ENCODE measurements at places on chromosomes 7 and 10.

DNA sequence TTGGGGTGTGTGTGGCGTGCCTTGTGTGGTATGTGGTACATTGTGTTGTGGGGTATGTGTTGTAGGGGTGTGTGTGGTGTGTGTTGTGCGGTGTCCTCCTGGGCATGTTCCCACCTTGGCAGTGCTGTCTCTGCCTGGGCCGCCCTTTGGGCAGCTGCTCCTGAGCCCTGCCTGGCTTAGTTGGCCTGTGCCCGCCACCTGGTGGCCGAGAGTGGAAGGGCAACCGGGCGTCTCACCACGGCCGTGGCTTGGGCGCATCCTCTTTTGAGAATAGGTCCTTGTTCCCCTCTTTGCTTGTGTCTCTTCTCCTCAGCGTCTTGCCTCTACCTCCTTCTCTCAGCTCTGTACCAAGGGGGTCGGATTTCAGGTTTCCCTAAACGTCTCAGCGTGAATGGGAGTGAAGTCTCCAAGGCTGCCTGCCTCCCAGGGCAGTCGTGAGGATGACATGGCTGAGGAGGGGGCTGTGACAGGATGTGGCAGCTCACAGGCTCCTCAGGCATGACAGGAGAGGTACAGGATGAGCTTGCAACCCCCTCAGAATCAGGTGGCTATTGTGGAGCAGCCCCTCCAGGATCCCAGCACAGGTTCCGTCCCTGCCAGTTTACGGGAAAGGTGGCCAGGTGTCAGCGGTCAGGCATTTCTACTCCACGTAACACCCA is 98.4 kb upstream of the PODXL start:
- peak; percentile 90 for DNase-seq

- DNase-seq, result no peak
These were observed 302.8 kb upstream of the AOAH start for GRCh38 chr7:37027104-37027503.

GRCh38 chr10:113991091-113991860 is 52.4 kb upstream of the ADRB1 start:
- peak; percentile 63 for DNase-seq

DNA sequence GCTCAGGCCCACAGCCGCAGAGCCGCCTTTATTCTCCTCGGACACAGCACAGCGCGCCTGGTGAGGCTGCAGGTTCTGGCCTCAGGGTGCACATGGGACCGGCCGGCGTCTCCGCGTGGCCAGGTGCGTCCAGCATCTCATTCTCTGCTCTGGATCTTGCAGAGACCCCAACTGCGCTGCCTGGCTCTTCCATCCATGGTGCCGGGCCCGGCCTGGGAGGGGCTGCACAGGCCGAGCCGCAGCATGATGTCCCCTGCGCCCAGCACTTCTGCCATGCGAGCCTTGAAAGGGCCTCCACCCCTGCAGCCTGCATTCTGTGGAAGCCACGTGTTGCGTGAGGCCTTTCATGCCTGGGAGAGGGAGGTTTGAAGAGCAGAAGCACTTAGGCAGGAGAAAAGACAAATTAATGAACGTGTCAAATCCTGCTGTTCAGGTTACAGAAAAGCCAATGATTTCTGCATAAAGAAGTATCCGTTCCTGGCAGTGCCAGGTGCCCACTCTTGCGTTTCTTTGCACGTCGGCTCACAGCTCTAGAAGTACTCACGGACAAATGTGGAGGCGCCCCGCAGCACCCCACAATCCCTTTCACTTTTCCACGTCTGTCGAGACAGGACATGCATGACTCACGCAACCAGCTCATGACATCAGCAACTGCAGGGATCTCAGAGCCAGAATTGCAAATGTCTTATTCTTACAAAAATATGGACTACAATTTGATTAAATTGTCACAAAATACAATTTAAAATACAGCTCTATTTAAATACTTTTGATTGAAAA is 571.4 kb downstream of the DNAJB6 start:
- no peak for DNase-seq

DNA sequence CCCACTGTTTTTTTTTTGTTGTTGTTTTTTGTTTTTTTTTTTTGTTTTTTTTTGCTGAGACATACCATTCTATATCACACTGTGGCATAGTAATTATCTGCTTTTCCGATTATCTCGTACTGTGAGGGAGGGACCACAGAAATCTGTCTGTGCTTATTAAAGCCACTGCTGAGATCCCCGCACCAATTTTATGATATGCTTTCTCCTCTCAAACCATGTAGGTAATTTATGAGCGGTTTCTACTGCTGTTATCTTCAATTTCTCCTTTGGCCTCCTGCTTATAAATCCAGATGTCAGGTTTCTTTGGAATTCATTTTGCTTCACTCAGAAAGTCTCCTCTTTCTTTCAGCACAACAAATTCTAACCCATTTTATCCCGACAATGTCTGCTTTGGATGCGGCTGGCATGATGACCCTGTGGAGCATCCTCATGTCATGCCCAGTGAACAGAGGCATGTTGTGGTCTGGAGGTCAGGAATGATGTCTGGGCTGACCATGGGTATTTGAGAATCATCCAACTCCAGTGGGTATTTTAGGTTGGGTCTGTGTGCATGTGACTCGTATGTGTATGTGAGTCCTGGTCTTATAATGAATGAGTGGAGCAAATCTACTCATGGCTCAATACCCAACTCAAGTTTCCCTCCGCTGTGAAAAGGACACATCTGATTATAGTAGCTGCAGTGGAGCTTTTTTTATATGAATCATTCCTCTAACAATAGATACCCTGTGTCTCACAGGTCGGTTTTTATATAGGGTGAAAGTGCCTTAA is 213.4 kb downstream of the GALNT17 start:
- DNase-seq, result no peak

GRCh38 chr10:48573045-48573444 is 31.8 kb downstream of the ARHGAP22 start:
- DNase-seq, result no peak

DNA sequence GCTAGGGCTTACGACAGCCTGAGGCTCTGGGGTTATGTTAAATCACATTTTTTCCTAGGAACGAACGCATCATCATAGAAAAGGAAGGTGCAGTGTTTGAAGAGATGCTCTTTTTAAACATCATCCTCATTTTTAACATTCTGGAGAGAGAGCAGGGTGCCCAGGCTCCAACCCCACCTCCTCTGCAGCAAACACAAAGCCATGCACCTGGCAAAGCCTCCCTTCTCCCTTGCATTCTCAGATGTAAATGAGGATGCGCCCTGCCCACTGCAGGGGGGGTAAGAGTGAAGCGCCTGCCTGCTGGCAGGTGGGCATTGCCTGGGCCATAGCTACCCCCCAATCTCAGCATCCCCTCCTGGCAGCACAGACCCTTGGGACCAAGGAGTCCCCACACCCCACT is 92.4 kb downstream of the PTPRN2 start:
- DNase-seq, result no peak

GRCh38 chr7:158097106-158097452 is 490.5 kb downstream of the PTPRN2 start:
- DNase-seq, result no peak

DNA sequence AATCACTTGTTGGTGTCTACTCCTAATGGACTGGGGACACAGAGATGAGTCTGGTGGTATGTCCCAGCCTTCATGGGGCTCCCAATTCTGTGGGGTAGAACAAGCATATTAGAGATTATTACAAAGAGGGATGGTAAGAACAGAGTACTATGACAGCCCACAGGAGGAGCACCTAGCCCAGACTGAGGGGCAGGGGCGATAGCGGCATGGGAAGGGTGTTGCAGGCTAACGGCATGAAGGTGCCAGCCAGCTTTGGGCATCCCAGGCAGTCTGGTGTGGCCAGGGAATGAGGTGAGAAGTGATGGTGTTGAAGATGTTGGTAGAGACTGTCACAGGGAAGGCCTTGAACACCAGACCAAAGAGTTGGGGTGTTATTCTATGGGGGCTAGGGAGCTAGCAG is 280.0 kb downstream of the RPS24 start:
- DNase-seq, result no peak

- no peak for DNase-seq
These were observed 182.2 kb downstream of the WDR11 start for GRCh38 chr10:121033366-121033765.

DNA sequence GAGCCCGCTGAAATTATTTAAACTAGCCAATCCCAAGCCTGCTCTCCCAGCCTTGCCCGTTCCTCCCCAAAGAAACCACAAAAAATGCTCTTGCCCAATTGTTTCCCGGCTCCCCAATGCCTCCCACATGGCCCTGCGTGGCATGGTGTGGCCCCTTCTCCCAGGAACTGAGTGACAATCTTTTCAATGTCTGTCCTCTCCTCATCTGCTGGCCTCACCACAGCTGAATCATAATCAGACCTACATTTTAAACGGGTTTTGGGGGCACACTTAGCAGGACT is 201.5 kb downstream of the PRPF18 start:
- no peak for DNase-seq

- DNase-seq, result no peak
These were observed 6.8 kb upstream of the TAS2R60 start for GRCh38 chr7:143436325-143436946.

DNA sequence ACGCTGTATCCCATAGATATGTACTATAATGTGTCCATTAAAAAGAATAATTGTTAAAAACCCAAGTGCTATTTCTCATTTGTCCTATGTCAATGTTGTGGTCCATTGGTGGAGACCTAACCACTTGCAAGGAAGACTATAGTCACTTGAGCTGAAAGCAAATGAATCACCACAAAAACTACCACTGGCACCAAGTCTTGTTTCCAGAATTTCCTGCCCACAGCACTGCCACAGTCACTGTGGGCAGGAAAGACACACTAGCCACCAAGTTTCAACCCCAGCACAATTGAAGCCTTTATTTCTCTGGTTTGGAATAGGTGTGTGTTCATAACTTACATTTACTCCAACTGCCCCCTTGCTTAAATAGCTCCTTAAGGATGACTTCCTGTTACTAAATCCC is 12.4 kb downstream of the DIP2C start:
- no peak for DNase-seq

DNA sequence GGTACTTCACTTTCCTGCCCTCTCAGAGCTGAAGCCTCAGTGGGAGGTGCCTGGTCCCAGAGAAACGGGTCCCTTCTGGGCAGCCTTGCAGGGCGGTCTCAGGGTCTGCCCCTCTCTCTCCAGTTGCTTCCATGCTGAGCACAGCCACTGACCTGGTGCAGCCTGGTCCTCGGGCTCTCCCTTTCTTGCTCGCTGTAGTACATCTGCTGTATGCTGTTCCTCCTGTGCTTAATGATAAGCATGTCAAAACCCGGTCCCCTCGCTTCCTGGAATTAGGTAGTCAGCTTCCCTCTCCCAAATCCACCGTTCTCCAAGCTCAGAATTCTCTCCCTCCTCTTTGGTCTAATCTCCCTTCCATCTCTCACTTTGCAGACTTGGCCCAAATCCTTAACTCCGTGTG is 11.0 kb upstream of the HPS1 start:
- no peak for DNase-seq

DNA sequence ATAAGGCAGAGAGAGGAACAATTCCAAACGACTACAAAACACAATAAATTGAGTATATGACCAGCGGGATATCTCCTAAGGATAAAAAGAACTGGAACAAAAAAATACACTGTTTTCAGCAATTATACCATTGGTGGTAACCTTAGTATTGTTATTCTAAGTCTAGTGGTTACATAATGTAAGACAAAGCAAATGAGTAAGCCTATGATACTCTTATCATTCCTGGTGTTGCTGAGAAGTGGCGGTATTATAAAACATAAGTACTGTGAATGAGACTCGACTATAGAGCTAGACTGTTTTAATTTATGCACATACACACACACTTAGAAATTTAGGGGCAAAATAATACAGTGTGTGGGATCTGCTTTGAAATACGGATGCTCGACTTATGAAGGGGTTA is 107.7 kb downstream of the NRBF2 start:
- DNase-seq, result no peak

DNA sequence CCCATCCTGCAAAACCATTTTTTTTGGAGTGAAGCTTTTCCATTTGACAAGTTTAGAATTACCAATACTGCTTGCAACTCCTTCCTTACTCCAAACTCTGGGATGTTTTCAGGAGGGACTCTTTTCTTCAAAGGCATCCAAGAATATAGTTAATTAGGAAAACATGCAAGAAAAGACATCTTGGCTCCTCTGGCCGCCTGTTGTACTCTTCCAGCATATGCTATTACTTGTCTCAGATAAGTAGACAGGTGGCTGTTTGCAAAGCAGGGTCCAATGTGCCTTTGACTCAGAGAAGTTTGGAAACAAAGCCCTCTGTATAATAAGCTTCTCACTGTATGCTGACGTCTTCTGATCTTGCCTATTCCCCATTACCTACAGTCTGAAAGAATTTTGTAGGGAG is 746.5 kb downstream of the AUTS2 start:
- DNase-seq, result no peak

DNA sequence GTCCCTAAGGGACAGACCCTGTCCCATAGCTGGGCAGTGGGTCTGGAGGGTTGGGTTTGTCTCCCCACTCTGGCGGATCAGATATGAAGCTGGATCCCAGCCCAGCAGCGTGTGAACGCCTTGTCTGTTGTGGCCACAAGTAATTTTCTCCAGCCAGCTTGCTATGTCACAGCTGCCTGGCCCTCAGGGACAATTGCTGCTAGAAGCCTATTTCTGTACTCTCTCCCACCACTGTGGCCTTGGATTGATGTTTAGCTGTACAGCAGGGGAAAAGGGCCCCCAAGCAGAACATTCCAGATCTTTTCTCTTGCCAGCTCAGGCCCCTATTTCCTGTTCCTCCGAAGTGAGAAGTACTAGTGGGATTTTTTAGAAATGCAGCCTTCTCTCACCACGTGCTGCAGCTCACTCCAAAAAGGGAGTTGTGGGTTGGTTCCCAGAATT is 53.5 kb upstream of the WAC start:
- DNase-seq, result no peak

- DNase-seq, result no peak
These were observed 356.5 kb upstream of the ZNF32 start for GRCh38 chr10:44004913-44005787.

DNA sequence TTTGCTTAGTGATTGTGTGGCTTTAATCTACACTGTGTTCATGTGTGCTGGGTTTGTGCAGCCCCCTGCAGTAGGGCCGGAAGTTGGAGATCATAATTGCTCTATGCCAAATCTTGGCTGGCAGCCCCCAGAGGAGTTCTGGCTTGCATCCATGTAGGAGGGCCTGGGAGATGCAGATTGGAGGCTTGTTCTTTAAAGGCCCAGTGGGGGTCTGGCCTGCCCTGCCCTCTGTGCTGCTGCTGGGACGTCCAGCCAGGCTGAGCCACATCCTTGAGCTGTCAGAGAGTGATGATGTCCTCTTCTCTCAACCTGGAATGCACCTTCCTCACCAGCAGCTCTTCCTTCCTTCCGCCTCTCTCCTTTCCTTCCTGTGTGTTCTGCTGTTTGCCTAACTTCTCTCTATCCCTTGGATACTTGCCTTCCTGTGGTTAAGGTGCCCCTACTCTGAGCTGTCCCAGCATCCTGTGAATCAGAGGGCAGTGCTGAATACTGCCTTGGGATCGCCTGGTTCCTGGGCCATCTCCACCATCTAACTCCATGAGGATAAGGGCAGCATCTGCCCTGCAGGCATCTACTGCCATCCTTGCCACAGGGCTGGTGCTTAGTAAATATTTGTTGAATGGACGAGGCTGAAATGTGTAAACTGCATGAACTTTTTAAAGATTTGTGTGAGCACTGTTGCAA is 30.2 kb downstream of the DOCK1 start:
- DNase-seq, result no peak

GRCh38 chr10:55203319-55203718 is 402.3 kb upstream of the PCDH15 start:
- DNase-seq, result no peak
